ENCODE measurements at places on chromosomes 1 and 21. TPM values are rescaled to one million over a fixed set of nuclear protein-coding genes. Genes with fewer than 3 reads are reported as not detected.

Gene S100A1
- polyA plus RNA-seq, result not detected

Gene PTCH2
- polyA plus RNA-seq, result 0.78 TPM

Gene CELA3A
- not detected for polyA plus RNA-seq

Gene OR6K6
- polyA plus RNA-seq, result not detected

Gene CA6
- not detected for polyA plus RNA-seq

Gene IFI44L
- polyA plus RNA-seq, result 0.10 TPM

Gene RAD54L
- polyA plus RNA-seq, result not detected

Gene GJA9
- not detected for polyA plus RNA-seq

Gene KRTAP11-1
- polyA plus RNA-seq, result not detected

Measured in neural cell (in vitro differentiated cells).